ENCODE measurements at places on chromosomes 3 and 15. TPM values are rescaled to one million over a fixed set of nuclear protein-coding genes. Genes with fewer than 3 reads are reported as not detected.
A peak's percentile ranks its signal among the peaks of the same experiment; 100 is the strongest.

DNA sequence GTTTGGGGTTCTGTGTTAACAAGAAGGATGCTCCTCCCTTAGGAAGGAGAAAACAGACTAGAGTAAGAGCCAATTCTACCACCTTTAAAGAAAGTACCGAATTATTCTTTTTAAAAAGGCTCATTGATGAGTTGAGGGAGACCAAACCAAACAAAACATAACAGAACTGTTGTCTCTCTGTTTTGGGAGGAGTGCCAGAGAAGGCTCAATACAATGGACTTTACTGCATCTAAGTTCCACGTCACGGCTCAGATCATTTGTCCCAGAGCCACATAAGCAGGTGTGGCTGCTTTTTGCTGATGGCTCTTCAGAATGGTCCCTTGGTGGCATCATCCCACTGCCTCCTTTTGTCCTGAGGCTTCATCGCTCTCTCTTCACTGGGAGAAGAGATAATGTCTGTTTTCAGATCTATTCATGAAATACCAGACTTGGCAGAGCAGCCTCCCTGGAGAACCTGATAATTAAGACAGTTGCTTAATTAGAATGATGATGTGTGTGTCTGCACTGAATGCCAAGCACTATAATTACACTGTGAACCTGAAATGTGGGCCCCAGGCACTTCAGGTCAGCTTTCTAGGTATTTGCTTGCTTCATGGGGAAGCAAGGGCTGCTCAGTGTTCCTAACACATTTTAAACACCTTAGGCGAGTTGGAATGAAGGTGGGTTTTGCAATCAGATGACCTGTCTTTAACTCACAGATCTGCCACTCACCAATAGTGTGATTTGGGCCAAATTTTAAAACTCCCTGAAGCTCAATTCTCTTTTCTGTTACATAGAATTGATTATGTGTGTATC is 335.2 kb upstream of the MCTP2 start:
- no peak for DNase-seq

DNA sequence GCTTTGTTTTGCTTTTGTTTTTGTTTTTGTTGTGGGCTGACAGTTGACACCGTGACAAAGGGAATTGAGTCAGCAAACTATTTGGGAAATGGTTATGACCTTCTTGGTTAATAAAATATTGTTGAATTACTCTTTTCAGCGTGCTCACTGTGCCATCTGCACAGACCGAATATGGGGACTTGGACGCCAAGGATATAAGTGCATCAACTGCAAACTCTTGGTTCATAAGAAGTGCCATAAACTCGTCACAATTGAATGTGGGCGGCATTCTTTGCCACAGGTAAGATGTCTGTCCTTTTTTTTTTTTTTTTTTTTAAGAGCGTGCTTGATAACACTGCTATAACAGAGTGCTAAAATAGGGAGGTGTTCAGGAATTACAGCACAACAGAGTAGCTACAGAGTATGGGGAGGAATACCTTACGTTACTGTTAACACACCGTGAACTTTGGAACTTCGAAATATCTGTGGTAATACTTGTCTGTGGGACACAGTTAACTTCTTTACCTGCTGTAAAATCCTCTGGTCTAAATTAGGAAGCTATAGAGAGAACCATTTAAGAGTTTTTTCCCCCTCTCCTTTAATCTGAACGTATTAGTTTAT is 48.2 kb downstream of the PRKCI start:
- DNase-seq: no peak

GRCh38 chr3:14761121-14761672 is 57.6 kb upstream of the FGD5 start:
- DNase-seq: no peak

DNA sequence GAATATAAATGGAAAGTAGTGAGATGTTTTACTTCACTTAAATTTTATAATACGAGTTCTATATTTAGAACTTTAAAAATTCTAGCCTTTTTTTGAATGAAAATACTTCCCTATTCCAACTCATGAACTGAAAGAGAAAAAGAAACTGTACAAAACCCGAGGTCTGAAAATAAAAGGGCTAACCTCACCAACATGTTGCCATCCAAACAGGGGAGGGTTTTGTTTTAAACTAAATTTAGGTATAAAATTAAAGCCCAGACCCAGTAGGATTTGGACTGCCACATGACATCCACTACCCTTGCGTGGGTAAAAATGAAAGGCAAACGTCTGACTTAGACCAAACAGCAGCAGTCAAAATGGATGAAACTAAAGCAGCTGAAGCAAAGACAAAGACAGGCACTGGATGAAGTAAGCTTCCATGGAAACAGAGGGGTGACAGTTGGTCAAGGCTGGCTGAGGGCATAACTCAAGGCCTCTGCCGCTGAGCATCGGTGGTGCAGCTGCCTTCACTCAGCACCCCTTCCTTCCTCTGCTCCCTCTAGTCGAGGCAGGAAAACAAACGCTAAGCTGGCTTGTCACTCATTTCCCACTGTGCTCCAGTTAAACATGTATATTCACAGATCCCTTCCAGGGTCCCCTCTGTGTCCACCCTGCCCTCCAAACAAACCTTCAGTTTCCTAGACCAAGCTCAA is 58.1 kb downstream of the TM4SF4 start:
- no peak for DNase-seq

DNA sequence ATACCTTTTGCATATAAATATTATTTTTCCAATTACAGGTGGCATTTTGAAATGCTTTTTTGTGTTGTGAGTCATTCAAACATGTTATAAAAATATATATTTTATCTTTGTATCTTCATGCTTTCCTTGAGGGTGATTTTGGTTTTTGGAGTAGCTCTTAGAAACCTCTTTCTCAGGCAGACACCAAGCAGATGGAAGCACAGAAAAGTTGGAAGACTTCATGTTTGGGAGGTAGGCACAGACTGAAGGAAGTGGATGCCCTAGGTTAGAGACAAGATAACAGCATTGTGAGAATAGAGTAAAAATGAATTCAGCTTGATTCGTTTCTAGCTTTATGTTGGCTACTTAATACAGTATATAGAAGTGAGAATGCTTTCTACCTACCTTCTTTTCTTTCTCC is 338.3 kb downstream of the NLGN1 start:
- DNase-seq: no peak

GRCh38 chr15:31407851-31408250 is 81.2 kb downstream of the KLF13 start:
- no peak for DNase-seq

DNA sequence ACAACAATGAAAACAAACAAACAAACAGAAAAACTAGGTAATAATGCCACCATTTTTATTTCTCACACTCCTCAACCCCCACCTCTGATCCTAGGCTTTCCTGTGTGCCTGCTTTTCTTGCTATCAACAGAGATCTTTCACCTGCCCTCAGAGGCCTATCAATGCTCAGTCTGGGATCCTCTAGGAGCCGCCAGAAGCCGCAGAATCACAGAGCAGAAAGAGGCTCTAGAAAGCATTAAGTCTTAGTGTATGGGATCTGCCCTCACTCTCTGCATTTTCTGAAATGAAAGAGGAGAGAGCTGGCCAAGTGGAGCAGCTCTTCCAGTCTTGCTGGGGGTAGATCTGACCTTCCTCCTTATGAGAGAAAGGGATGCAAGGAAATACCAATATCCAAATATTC is 306.8 kb downstream of the TUSC7 start:
- DNase-seq: no peak

GRCh38 chr3:178267158-178267844 is 268.9 kb upstream of the KCNMB2 start:
- no peak for DNase-seq

- DNase-seq: no peak
Observed at GRCh38 chr3:194508491-194509453, 22.0 kb upstream of the ATP13A3 start.

DNA sequence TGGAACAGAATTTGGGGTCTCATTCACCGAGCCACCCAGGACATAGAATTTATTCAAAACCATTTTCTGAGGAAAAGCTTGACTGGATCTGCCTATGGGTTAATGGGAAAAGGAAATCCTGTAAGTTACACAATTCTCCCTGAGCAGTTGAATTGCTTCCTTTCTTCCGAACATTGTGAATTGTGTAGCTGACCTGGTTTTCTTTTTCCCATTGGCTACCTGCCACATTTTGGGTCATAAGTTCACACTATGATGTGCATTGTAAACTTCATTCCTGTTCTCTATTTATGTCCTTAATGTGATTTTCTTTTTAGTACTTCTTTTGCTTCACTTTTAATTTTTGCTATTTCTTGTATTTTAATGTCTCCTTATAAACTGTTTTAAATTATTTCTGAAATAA is 386.0 kb upstream of the LRRC3B start:
- peak; percentile 5 for DNase-seq

DNA sequence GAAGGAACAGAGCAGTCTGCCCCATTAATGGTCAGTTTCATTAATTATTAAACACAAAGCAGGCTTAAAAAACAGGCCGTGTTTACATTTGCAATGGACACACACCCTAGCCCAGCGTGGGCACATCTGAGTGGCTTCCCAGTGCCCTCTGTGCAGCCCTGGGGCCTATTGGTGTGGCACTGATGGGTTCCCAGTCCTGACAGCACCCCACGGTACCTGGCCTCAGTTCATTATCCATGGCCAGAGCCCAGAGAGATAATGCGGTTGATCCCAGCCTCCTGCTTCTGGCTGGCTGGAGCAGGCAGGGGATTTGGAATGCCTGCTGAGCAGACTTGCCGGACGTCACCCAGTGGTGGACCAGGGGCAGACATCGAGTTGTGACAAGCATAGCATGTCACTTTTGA is 110.5 kb upstream of the ABHD17C start:
- no peak for DNase-seq

DNA sequence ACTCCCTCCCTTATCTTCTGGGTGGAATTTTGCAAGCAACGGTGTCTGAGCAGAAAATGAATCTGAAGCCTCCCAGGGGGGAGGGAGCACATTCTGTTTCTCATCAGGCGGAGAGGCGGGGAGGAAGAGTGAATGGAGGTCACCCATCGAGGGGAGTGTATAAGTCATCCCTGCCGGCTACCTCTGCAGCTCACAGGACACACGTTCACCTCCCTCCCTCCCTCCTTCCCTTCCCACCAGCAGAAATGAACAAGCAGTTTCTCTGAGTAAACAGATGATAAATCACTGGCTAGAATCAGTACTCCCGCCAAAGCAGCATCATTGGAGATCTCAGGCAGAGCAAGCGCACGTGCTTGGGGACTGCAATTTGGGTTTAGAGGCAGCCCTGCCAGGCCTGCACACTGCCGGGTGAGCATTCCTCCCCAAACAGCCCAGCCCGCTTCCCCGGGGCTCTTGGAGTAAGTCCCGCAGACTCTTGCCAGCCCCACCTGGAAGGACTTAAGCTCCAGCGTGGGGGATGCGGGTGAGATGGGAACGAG is 38.3 kb downstream of the CPN2 start:
- no peak for DNase-seq

DNA sequence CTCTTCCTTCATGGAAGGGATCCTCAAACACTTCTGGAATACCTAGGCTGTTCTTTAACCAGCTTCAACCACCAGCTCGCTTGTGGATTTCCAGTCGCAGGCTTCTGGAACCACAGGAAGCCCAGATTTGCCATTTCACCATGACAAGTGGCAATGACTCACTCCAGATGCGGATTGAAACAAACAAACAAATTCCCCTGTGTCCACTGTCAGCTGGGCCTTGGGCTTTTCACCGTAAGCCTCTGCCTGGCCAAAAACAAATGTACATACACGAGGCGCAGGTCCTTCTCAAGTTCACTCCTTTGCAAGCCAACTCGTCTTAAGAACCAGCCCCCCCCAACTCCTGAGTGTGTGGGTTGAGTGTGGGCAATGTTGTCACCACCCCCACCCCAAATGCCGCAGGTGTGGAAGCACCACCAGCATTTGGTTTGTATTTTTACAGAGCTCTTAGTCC is 8.8 kb downstream of the BCL6 start:
- DNase-seq: no peak

DNA sequence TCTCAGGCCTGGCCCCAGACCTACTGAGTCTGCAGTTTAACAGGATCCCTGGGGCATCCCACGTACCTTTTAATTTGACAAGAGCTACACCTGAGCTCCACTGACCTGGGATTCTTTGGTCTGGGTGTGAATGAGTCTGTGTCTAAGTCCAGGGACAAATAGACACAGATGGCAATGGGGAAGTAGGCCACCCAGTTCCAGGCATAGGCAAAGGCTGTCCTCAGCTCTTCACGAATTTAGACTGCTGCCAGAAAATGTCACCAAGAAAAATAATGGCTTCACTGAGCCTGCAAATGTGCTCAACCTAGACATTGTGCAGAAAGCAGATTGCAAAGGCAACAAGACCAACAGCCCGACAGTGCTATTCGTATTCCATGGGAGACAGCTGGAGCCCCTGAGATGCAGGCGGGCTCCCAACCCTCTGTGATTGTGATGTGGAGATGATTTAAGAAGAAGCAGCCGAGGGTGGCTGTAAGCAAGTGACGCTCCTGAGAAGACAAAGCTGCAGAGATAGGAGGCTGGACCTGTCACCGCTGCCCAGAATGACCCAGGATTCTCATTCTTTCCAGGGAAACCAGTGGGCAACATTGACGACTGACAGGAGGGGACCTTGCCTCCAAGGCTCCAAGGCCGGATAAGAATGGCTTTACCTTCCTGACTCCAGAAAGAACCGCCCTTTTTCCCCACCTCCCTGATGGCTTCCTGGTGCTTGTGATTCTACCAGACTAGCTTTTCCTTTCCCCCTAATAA is 39.8 kb upstream of the IREB2 start:
- DNase-seq: no peak

DNA sequence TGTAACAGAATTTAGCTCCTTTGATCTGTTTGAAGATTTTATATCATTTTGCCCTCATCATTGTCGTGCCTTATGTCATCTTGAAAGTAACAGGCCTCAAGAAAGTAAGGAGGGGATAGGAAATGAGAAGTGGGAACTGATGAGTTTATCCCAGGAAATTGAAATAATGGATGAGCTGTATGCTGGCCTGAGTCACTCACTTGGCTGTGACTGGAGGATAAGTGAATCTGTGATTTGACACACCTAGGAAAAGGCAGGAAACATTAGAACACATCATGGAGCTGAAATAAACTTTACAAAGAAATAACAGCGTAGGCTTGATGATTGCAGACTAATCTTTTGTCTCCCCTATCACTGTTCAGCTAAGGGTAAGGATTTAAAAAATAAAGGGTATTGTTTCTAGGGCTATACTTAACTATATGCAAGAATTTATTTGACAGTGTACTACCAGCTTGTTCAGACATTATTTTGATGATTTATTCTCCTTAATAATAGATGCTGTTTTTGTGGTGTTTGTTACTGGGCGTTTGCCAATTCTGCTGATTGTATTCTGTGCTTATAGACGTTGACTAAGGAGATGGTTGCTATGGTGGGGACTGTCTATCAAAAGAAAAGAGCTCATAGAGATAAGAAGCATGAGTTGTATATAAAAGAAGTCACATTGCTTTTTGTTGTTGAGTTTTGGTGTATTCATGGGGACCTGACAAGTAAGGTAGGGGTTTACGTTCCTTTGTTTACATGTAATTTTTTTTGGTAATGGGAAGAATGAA is 105.6 kb upstream of the ROPN1 start:
- no peak for DNase-seq

SV2B gene
- total RNA-seq: 42.8 TPM

BCL6 gene
- total RNA-seq: 16.7 TPM

RAD51 gene
- 0.82 TPM for total RNA-seq

ARPP21 gene
- 459 TPM for total RNA-seq

CLDN18 gene
- not detected for total RNA-seq

AGTR1 gene
- 0.41 TPM for total RNA-seq

HESX1 gene
- total RNA-seq: not detected

DCBLD2 gene
- 31.4 TPM for total RNA-seq

LOXL1 gene
- 2.4 TPM for total RNA-seq

TMCO5A gene
- not detected for total RNA-seq

AGBL1 gene
- 1.2 TPM for total RNA-seq

SLC2A2 gene
- total RNA-seq: not detected
